ENCODE measurements at places on chromosomes 4 and X.

- no peak for DNase-seq
Measured at GRCh38 chr4:167964766-167965373, 127.5 kb upstream of the ANXA10 start.

GRCh38 chr4:23768541-23768940 lies 121.3 kb downstream of the PPARGC1A start:
- no peak for DNase-seq

DNA sequence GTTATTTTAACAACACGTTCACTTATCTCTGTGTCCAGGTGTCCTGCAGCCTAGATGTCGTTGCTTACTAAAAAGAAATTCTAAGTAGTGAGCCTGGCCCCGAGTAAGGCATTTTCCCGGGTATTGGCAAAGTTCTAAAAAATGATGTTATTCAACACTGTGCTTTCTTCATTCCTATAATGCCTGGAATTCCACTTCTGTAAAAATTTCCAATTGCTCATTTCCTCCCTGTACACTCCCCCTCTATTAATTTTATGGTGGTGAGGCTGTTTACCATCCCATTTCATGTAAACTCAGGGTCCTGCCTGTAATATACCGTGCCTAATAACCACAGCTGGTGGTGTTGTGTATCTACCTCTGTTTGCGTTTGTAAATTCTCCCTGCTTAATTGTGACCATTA lies 14.2 kb downstream of the BST1 start:
- peak; percentile 73 for DNase-seq

DNA sequence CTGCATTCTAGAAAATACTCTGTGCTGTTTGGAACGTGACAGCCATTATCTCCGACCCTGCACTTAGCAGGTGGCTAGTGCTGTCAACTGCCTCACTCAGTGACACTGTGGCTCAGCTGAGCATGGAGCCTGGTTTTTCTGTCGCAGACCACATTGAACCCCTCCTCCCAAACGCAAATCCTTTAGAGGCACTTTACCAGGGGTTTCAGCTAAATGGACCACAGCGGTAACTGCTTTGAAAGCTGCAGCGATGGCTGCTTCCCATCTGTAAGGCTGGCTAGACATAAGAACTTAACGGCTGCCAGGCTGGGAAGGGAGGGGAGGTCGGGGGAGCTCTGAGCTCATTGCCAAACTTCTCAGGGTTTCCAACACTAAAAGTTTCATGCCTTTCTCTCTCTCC lies 8.1 kb downstream of the SLC34A2 start:
- DNase-seq, result no peak

GRCh38 chr4:76984788-76985211 lies 35.2 kb downstream of the SEPTIN11 start:
- peak; percentile 100 for DNase-seq

DNA sequence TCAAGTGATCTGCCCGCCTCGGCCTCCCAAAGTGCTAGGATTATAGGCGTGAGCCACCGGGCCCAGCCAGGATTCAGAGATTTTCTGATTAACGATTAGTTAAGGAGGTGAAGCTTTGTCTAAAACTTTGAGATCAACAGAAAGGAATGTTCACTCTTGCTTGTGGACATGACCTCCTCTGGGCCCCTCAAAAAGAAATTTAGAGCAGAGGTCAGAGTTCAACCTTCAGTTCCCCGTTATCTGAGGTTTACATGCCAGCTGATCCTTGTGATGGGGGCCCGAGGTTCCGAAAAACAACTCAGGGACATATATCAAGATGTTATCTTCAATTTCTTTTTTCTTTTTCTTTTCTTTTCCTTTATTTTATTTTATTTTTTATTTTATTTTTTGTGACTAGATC lies 54.6 kb downstream of the DDX3X start:
- no peak for DNase-seq

- DNase-seq, result peak; percentile 68
Measured at GRCh38 chrX:139831675-139832456, 101.0 kb downstream of the ATP11C start.

- DNase-seq, result peak; percentile 87
Measured at GRCh38 chrX:74251006-74251930, 52.7 kb upstream of the ZCCHC13 start.

DNA sequence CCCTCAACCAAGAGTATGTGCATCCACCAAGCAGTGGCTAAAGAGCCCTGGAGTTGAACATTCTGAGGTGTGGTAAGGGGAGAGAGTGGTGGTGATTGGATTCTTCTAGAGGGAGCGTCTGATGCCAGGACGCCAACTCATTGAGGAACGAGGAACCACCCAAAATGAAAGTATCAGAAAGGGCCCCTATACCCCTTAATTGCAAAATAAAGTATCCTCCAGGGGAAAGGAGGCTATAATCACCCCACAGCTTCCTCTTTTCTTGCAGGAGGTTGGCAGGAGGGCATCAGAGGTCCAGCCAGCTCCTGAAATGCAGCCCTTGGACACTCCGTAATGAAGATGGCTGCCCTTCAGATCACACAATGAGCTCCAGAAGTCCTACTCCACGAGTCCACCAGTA lies 5.3 kb upstream of the KIAA1210 start:
- no peak for DNase-seq

DNA sequence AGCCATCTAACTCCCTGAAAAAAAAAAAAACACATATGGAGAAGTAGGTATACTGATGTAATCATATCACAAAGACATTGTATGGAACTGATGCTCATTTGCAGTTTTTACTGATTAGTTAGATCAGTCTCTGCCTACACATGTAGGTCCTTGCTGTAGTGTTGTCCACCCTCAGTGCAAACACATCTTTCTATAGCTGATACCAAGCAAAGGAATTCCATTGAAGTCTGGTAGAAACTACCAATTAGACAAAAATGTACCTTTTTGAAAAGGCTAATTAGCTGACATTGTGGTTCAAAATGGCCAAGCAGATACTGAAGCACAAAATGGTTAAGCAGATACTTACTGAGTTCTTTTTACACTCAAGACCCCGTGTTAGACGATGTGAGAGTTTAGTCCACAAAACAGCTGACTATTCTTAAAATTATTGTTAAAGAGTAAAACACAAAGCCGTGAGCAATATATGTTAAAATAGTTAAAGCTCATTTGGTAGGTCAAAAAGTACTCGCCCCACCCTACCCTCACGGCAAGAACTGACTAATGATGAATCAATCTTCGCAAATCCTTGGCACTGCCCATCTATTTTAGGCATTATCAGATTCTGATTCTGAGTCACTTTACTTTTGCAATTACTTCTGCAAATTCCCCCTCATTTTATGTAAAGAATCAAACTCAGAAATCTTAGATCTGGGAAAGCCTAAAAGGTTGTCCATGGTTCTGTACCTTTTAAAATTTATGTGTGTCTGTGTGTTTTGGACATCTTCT lies 40.4 kb downstream of the COL4A6 start:
- no peak for DNase-seq

- DNase-seq, result peak; percentile 6
Measured at GRCh38 chr4:24244663-24245490, 339.5 kb downstream of the DHX15 start.

GRCh38 chr4:39620551-39621313 lies 17.9 kb downstream of the SMIM14 start:
- no peak for DNase-seq

DNA sequence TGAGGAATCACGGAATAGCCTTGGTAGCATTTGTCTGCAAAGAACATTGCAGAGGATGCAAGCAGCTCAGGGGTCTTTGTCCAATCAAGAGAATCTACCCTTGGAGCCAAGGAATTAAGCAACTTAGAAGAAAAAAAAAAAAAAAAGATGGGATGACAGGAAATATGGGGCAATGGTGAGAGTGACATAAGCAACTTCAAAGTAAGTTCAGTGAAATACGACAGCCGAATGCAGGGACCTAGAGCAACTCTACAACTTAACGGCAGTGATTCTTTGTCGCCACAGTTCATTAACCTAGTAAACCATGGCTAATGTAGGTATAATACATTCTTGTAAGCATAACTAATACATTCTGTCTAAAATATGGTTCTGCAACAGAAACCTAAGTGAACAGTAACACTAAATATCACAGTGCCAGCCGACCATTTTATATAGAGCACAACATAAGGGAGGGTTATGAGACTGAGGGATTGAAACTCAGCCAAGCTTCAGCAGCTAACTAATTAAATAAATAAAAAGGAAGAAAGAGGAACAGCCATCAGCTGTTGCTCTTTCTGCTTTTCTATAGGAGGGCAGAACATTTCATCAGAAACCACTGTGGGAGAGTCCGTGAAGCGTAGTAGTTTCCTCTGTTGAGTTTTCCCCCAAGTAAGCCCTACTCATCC lies 74.7 kb downstream of the PPARGC1A start:
- no peak for DNase-seq

DNA sequence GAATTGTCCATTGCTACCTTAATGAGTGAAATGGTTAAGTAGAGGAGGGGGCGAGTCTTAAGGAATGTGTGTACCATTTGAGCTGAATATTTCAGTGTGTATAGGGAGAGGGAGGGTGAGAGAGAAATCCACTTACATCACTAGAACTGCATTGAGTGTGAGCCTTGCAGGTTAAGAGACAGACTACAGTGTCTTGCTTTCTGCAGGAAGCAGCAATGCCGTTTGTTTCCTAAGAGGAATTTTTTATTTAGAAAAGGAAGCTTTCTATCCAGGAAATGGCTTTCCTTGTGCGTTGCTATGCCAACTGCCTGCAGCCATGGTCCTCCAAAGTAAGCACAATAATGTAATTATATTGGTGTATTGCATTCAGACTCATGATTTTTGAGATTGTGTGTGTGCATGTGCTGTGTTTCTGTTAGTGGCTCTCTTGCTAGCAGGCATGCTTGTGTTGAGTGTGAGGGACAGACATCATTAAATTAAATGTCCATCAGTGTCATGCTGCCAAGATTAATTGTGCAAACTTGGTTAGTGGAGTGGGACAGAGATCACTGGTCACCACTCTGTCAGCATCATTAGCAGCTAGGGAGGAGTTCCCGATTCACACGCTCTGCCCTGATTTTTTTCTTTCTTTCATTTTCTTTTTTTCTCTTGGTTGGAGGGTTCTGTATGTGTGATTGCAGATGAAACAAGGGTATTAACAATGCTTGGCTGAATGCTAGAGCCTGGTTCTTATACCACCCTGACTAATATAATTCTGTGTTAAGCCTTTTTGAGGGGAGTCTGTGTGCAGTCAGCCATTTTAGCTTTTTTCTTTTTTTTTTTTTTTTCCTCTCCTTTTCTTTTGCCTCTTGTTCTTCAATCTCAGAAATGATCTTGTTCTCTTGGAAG lies 164.3 kb downstream of the RAPGEF2 start:
- peak; percentile 22 for DNase-seq
